ENCODE measurements at places on chromosomes 16 and 17.

- DNase-seq, result no peak
Observed at GRCh38 chr17:49447628-49448302, 33.1 kb upstream of the PHB1 start.

DNA sequence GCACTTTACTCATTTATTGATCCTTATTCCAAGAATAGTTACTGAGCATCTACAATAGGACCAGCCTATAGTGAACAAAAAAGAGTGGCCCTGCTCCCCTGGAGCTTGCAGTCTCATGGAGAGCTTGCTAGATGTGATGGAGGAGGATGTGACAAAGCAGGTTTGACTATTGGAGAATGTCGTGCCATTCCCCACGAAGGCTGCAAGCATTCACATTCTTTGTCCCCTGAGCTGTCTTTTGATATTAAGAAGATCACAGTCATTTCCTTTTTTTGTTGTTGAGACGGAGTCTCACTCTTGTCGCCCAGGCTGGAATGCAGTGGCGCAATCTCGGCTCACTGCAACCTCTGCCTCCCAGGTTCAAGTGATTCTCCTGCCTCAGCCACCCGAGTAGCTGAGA is 115.0 kb upstream of the ADAMTS18 start:
- DNase-seq, result no peak

DNA sequence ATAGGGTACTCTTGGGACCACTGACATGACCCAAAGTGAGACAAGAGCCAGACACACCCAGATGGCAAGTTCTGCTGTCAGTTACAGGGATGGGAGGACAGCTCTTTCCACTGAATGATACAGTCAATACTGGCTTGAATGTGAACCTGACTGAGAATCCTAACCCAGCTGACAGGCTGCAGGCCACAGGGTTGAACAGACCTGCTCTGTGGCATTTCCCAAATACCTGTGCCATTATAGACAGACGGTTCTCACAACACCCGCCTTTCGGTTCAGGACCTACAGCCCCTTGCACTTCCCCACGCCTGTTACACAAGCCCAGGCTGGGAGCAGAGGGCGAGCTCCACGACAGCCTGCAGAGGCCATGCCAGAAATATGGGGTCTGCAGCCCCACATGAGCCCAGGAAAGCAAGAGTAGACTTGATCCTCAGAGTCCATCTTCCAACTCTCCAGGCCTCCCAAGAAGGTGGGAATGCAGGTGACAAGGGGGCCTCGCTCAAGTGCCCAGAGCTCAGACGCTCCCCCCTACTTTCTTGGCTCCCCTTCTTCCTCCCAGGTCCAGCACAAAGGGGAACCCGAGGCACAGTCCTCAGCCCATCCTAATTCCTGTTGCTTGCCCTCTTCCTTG is 314.3 kb downstream of the SOX9 start:
- no peak for DNase-seq

GRCh38 chr17:39036009-39036408 is 68.8 kb upstream of the FBXO47 start:
- no peak for DNase-seq

DNA sequence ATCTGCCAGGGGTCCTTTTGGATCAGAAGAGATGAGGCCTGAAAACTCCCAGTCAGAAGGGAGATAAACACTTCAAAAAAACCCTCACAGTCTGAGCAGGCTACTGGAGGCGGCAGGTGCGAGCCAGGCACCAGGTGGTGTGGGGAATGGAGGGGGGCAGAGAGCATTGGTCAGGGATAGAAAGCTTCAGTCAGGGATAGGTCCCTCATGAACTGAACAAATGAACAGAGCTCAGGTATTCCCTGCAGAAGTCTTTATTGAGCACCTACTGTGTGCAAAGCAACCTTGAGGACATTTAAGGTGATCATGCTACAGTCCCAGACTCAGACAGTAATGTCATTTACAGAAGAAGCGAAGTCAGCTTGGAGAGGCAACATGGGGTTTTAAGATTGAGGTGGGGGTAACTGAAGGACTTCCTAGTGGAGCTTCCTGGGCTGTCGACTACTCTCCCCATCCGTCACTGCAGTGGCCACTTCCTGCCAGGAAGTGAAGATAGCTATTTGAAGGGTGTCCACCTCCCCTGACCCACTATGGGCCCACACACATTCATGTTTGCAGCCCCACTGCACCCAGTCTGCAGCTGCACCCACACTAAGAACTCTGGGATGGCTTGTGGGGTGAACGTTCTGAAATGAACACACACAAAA is 3.2 kb downstream of the KIFC3 start:
- DNase-seq, result no peak

DNA sequence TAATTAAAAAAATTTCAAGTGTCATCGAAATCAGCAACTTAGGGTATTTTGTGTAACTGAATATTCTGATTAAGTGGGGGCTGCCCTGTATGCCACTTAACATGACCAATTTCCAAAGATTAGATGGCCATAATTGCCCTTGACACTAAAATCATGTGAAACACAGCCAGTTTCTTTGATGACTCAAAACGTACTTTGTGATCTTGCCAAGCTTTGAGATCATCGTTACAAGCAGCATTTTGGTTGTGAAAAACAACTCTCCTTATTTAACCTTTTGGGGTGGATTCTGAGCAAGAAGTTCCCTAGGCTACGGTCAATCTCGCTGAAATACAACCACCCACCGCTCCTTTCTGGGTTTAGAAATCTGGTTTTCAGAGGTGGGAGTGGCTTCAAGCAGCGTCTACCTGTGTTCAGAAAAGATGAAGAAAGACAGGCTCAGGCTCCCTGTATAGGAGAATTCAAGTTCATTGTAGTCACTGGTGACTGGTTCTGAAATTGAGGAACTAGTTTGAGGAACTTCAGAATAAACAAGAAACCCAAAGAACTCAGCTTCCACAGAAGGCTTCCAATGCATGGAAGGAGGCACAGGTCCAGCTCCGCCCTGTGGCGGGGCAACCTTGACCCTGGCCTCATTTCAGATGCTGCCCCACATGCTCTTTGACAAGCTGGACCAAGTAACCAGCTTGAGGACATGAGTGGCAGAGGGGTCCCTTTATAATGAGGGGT is 9.4 kb downstream of the MAP3K14 start:
- no peak for DNase-seq

DNA sequence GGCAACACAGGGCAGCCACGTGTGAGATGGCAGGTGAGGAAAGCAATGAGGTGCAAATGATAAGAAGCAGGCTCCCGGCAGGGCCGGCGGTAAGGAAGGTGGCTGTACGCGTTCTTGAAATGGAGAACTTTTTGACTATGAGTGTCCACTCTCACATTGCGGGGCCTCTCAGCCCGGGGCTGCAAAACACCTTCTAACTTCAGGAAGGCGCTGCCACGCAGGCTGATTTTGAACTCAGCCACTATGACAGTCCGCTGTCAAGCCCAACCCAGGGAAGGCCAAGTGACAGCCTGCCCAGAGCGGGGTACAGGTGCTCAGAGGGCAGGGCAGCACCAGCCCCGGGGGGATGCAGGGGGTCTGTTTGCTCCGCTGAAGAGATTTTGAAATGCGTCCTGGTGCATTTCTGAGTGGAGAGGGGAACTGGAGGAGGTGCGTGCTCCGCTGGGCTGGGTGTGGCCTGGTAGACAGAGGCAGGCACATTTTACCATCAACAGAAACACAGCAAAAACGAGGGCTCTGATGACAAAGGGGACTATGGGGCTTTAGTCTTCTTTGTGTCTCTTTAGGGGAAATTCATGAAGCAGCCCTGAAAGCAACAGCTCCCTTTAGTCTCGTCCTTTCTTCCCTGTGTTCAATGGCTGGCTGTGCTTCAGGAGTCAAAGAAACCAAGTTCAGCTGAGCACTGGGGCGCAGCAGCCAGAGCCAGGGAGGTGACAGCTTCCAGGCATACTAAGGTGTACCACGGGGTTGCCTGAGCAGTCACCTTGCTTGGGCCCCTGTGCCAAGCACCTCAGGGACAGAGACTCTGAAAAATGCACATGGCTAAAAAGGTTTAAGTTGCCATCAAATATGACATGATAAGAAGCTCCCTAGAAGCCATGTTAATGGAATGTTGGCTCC is 14.6 kb upstream of the SREBF1 start:
- DNase-seq, result no peak

GRCh38 chr16:69233124-69233523 is 46.2 kb downstream of the SNTB2 start:
- no peak for DNase-seq

DNA sequence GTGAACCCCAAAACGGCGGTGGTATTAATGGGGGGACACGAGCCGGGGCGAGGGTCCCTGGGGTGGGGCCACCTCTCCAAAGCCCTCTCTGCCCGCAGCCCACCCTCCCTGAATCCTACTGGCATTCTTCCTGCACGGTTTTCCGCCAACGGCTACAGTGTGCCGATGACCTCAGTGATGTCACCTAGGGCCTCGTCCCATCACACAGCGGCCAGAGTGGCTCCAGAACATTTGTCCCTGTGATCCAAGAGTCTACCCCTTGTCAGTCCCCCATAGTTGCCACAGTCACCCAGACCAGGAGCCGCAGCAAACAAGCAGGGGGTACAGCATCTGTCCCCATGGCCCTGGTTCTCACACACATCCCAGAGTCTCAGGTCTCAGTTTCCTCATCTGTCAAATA is 13.9 kb downstream of the ZFPM1 start:
- DNase-seq, result no peak

GRCh38 chr16:84660973-84661372 is 12.7 kb downstream of the KLHL36 start:
- no peak for DNase-seq

DNA sequence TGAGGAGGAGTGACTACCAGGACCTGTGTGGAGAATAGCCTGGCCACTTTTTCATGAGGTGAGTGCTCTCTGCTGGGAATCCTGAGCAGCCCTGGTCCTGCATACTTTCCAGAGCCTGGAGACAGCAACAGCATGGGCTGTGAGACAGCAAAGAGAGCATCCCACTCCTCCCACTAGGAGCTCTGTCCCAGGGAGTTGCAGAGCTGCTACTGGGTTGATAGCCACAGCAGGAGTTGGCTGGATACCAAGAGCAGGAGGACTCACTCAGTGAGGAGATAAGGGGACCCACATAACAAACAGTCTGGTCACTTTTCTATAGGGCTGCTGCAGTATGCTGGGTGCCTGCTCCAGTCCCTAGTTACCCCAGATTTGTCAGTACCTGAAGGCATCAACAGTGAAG is 439.3 kb upstream of the CDH8 start:
- no peak for DNase-seq

DNA sequence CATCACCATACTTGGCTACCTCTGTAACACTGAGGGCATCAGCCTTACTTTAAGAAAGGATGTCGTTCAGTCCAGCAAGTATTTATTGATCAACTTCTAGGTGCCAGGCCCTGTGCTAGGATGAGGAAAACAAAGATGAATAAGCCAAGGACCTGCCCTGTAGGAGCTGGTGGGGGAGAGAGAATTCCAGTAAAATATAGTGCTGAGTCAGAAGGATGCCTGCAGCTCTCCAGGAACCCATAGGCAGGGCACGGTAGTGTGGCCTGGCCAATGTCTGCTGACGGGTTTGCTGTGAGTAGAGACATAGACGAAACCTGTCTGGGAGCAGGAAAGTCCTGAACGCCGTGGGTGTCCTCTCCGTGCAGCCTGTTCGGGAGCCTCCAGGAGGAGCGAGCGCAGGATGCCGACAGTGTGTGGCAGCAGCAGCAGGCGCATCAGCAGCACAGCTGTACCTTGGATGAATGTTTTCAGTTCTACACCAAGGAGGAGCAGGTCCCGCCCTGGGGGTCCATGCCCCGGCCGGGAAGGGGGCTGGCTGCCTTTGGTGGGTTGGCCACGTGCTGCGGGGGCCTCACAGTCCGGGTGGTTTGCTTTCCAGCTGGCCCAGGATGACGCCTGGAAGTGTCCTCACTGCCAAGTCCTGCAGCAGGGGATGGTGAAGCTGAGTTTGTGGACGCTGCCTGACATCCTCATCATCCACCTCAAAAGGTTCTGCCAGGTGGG is 55.6 kb downstream of the USP43 start:
- no peak for DNase-seq

GRCh38 chr17:27741361-27741861 is 58.9 kb downstream of the NOS2 start:
- no peak for DNase-seq

GRCh38 chr16:89917773-89918452 is 749 bp upstream of the MC1R start:
- peak; percentile 21 for DNase-seq

DNA sequence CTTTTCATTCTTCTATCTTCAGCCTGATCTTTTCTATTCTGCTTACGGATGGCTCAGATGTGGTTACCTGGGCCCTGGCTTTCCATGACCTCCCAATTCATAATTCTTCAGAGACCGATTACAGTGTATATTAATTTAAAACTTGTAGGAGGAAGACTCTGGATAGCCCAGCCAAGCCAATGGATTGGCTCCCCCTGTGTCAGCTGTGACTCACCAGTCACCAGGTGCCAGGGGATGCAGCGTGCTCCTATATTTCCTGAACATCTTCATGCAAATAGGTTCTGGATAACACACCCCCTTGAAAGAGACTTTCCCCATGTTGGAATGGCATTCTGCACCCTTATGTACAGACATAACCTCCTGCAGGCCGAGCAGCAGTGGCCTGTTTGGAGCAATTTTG is 208.3 kb upstream of the WSCD1 start:
- no peak for DNase-seq

DNA sequence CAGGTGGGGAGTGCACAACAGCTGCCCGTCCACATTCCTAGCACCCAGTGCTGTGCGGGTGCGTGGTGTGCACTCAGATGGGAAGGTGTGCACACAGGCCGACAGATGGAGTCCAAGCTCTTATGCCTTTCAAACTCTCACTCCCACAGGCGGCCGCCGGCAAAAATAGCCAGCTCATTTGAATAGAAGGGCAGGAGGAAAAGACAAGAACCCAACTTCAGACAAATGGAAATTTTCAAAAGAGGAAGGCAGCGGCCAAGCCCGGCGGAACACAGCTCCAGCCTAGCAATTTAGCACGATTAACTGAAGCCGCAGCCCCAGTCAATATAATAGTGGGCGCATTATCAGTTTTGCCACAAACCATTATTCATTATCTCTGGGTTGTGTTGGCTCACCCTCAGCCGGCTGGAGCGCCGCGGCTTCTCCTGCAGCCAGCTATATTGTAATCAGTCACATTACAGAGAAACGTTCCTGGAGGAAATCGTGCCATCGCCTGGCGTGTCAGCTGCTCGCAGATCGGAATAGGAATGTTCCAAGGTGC is 103.9 kb upstream of the SEC14L1 start:
- DNase-seq, result no peak
